ENCODE measurements at places on chromosomes 4 and X.

DNA sequence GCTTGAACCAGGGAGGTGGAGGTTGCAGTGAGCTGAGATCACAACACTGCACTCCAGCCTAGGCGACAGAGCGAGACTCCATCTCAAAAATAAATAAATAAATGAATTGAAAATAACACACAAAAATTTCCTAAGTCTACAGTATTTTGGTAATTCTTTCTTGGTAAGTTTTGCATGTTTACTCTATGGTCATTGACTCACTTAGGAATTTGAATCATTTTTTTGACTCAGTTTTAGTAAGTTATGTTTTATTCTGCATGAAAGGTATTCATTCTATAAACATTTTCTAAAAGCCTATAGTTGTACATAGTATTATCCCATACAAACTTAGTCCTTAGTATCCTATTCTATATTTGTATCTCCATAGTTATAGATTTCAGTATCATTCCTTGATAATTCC, 772.9 kb upstream of the SLIT2 start:
- DNase-seq = no peak

- DNase-seq = no peak
Measured at GRCh38 chr4:156476359-156476758, 495.2 kb downstream of the PDGFC start.

DNA sequence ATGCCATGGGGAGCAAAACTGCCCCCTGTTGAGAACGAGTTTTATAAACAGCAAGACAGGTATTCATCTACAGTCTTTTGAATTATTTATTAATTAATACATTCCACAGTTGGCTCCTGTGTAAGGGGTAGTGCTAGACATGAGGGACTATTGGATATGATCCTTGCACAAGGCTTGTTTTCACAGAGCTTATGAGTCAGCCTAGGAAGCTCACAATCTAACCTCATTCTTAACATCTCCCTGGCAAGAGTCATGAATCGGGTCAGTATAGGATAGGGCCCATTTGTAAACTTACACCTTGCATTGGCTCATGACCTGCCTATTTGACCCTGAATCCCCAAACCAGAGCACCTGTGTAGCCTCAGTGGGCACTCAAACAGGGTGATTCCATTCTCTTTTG, 209.1 kb upstream of the HCCS start:
- no peak for DNase-seq

DNA sequence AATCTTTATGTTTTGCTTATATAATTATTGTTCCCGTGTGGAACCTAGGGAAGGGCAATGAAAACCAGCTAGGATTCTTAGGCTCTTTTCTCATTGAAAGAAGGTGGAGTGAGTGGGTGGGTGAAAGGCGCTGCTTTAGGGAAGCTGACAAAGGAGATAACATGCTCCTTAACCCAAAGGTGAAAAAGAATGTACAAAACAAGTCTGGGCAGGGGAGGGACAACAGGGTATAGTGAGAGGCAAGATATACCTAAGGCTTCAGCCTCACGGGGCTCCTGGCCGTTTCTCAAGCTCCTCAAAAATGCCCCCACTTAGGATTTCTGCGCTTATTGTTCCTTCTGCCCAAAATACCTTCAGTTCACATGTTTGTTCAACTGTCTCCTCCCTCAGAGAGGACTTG, 1.8 kb downstream of the SH2D1A start:
- DNase-seq = no peak

GRCh38 chrX:134469486-134469885, 9.5 kb downstream of the HPRT1 start:
- DNase-seq = no peak

- DNase-seq = no peak
Measured at GRCh38 chr4:146846882-146847281, 98.8 kb downstream of the TTC29 start.

DNA sequence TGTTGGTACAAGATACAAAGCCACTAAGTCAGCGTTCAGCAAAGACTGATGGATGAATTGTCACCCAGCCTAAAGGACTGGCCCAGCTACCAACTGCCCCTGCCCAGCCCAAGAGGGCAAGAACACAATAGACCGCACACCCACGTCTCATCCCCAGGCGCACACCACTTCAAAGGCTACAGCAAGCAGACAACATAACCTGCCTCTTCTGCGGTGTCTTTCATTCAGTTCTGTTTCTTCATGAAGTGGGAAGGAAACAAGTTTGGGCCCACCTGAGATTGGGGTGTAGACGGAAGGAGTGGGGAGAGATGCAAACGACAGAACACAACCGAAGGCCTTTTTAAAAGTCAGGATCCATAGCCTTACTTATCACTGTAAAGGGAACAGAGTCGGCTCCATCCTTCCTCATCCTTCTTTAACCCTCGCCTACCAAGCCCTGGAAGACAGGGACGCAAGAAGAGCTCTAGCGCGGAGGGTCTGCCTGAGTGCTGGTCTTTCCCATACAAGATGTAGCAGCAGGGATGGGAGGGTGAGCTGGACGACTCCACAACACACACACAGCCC, 691 bp downstream of the SCARB2 start:
- DNase-seq = peak; percentile 14

DNA sequence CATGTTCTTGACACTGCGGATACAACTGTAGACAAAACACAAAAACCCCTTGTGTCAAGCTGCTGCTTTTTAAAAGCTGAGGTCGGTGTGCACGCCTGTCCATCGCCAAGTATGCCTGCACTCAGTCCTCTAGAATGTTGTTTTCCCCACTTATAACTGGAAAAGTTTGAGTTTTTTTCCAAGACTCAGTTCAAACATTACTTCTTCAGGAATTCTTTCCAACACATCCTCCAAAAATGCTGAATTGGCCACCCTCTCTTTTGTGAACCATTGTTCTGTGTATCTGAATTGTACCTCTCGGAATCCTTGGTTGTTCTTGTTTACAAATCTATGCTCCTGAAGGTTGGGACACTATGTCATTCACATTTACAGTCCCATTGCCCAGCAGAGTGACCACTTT, 94.6 kb downstream of the REELD1 start:
- DNase-seq = no peak

GRCh38 chr4:115781528-115782146, 668.2 kb upstream of the NDST4 start:
- DNase-seq = no peak

DNA sequence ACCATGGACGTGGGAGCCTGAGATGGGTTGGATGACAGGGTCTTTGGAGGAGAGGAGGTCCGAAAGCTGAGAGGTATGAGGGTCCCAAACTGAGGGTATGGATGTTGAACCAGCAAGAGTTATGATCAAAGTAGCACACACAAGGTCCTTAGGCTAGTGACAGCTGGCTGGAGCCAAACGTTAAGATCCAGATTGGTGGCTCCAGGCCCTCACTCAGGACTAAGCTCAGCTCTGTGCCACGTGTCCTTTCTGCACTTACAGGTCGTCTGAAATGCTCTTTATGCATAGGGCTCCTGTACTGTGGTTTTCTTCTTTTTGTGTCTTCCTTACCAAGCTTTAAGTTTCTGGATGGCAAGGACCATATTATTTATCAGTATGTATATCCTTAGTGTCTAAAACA, 35.4 kb downstream of the ADD1 start:
- no peak for DNase-seq

DNA sequence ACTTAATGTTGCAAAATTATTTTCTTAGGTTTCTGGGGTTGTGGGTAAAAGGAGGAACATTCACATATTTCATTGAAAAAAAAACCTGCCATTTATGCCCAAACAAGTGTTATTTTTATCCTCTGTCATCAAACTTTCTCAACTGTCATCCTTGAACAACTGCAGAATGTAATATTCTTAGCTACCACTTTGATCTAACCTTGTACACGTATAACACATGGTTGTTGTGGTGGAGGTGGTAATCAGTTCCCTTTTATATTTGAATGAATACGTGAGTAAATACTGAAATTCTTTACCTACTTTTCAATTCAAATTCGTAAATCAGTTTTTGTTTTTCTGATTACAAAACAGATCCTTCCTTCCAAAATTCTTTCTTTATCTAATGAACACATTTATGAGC, 3.8 kb upstream of the AMMECR1 start:
- no peak for DNase-seq

- DNase-seq = peak; percentile 0
Measured at GRCh38 chr4:151407466-151408379, 1.3 kb upstream of the FHIP1A start.

DNA sequence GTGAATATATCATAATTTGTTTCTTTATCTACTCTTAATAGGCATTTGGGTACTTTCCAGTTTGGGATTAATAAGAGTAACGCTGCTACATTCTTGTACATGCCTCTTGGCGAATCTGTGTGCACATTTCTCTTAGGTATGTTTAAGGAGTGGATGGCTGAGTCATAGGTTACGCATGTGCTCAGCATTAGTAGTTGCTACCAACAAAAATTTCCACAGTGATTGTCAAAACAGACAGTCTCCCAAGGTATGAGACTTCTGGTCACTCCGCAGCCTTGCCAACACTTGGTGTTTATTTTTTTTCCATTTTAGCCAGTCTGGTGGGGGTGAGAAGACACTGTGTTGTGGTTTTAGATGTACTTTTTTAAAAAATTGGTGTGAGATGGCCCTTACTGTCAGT, 44.6 kb downstream of the FGFBP1 start:
- DNase-seq = no peak

DNA sequence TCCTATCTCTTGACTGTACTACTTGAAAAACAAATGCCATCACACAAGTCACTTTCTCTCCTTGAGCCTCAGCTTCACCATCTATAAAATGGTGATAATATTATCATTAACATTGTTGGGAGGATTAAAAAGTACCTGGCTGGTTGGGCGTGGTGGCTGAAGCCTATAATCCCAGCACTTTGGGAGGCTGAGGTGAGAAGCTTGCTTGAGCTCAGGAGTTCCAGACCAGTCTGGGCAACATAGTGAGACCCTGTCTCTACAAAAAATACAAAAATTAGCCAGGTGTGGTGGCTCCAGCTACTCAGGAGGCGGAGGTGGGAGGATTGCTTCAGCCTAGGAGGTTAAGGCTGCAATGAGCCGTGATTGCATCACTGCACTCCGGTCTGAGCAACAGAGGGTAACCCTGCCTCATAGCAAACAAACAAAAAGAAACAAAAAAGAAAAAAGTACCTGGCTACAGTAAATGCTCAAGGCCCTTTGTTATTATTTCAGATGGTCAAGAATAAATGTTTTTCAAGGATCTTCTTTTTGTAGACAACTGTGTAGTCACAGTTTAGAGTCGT, 120.3 kb downstream of the CHRNA9 start:
- DNase-seq = no peak

DNA sequence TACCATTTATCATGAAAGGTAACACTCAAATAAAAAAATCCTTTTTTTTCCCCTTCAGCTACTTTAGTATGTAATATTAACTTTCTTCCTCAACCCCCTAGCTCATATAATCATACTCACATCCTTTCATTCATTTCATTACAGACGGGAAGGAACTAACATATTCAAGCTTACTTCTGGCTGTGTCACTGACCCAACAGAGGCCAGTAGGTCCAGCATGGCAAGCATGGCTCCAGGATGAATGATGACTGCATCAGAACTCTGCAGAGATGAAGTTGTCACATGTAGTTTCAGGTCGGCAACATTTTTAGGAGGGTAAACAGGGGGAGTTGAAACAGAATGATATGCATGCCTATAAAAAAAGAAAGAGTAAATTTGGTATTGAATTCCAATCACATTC, 163.4 kb downstream of the WDFY3 start:
- no peak for DNase-seq

DNA sequence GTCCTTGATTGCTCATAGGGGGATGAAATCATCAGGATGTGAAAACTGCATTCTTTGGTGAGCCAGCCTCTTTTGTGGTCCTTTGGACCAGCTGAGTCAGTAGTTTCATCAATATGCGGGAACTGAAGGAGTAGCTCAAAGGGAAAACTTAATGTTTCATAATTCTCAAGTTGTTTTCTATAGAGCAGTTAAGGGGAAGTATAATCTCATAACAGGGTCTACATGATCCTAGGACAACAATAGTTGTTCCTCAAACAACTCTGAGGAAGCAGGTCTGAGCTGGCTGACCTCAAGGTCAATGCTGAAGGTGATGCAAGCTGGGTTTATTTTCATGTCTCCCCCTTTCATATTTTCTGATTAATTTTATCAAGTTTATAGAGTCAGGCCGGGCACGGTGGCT, 36.1 kb upstream of the IRF2 start:
- no peak for DNase-seq

DNA sequence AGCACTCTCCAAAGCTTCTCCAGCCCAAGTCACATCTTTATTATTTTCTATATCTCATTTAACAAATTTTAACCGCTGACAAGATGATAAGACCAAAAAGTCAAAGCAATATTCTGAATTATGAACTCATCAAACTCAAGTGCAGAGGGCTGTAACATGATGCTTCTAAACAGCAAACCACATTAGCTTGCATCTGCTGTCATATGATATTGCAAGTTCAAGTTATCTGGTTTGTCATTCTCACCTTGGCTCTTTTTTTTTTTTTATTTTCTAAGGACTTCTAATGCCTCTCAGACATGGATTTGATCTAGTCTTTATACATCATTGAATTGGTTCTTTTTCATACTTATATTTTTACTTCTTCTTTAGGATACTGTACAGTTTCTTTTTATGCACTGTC, 93.4 kb downstream of the SLC10A7 start:
- DNase-seq = no peak

DNA sequence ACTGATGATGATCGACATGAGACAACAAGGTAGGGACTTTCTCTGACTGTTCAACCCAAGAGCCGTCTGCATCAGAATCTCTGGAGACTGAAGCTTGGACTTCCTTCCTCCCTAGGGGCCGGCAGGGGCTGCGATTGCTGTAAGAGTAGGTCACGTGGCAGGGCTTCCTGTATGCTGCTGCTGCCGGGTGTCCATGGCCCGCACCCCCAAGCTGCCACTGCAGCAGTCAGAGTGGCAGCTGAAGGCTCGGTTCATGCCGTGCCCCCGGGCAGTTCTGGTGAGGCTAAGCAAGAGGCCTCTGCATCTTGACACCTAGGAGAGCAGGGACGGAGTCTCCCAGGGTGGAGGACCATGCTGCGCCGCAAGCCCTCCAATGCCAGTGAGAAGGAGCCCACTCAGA, at the start of gene SASH3:
TSS of gene SASH3 (plus strand) at position 203 of the 400 bp plus-strand sequence. CDS start at position 352, 149 bp downstream.
- peak; percentile 32 for DNase-seq

- no peak for DNase-seq
Measured at GRCh38 chrX:152601848-152602616, 35.7 kb upstream of the GABRQ start.

DNA sequence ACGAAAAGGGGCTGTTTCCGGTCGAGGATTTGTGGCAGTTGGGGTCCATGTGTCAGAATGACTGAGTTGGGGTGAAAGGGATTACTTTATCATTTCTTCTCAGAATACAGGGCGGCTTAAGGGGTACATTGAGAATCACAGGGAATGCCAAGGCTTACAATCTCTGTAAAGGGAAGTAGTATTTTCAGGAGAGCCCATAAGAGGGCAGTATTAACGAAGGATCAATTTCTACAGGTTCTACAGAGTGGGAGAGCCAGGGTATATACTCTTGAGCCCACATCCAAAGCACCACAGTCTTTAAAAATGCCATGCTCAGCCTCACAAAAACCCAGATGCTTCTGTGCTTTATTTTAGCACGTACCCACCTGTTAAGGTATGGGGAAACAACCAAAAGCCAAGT, 67.7 kb upstream of the ZXDA start:
- DNase-seq = no peak

GRCh38 chr4:25913851-25914669, at the start of gene SMIM20:
Gene SMIM20, plus strand, starts transcription at chr4:25914220. Its CDS starts 94 bp downstream, at chr4:25914314.
- DNase-seq = peak; percentile 81

- no peak for DNase-seq
Measured at GRCh38 chr4:15402146-15402545, 25.7 kb upstream of the C1QTNF7 start.
